ENCODE measurements at places on chromosomes 6 and 20.

DNA sequence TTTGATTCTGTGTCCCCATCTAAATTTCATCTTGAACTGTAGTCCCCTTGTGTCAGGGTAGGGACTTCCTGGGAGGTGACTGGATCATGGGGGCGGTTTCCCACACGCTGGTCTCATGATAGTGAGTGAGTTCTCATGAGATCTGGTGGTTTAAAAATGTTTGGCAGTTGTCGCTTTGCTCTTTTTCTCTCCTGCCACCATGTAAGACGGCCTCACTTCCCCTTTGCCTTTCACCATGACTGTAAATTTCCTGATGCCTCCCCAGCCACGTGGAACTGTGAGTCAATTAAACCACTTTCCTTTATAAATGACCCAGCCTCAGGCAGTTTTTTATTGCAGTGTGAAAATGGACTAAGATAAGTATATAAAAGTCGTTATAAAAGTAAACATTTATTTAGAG, 80.5 kb upstream of the SGK1 start:
- DNase-seq = no peak

DNA sequence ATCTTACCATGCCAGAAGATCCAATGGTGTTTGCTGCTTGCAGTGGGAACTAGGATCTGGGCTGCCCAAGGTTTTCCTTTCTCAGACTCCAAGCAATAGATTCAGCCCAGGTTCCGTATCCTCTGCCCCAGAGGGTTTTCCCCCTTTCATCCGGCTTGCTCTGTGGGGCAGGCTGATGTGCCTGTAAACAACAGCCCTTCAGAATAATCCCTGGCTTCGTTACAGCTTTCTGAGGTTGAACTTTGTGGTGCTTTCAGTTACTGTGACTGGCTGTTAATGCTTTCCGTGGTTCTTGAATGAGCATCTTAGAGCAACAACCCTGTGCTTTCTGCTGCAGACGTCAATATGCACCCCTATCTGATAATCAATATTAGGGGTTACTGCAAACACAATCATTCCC, 400.4 kb downstream of the BTBD3 start:
- no peak for DNase-seq

DNA sequence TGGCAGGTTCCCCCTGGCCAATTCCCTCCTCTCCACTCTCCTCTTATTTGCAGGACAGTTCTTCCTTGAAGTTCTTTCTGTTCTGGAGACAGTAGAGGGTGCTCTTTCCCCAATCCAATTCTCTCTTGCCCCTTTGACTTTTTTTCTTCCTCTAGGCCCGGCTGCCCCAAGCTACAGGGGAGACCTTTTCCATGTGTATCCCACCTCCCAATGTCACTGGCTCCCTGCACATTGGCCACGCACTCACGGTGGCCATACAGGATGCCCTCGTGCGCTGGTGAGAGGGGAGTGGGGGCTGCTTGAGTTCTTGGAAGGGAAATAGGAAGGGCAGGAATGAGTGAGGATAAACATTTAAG, 1.5 kb downstream of the VARS2 start:
- DNase-seq = peak; percentile 82

- DNase-seq = no peak
Measured at GRCh38 chr20:63377256-63377941, 16.2 kb upstream of the CHRNA4 start.

- DNase-seq = no peak
Measured at GRCh38 chr20:39553120-39553519, 591.0 kb downstream of the DHX35 start.

DNA sequence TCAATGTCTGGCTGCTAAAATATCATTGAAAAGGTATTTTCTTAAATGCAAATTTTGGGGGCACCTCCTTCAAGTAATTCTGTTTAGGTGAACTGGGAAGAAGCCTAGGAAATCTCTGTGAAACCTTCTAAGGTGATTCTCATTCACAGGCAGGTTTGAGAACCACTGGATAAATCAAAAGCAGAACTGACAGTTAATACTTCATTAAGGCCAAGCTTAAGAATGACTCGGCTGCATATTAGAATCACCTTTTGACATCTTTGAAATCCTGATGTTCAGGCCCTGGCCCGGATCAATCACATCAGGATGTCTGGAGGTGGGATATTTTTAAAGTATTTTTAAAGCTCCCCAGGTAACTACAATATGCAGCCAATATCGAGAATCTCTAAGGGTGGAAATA, 50.6 kb downstream of the FKBP1C start:
- DNase-seq = no peak

DNA sequence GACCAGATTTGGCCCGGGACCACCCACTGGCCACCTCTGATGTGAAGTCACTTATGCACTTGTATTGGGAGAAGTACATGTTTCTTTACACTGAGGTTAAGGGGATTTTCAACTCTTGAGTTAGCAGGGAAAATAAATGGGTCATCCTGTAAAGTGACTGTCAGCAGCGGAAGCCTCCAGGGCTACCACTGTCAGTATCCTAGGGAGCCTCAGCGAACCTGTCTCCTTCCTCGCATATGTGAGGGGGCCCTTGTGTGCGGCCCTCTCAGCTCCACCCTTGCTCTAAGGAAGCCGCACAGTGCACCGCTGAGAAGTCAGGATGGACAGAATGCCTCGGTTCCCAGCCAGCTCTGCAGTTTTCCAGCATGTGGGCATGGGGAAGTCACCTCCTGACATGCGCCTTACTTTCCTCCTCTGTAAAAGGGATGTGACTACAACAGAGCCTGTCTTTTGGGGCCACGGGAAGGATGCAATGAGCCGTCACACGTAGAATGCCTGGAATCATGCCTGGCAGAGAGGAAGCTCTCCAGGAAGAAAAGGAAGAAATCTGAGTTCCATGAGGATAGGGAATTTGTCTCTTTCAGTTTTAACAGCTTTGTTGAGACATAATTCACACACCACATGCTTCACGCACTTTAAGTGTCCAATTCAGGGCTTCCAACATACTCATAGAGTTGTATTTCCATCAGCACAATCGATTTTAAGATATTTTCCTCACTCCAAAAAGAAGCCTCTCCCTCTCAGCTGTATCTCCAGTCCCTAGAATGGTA, 115.4 kb downstream of the SYCP2 start:
- DNase-seq = no peak

DNA sequence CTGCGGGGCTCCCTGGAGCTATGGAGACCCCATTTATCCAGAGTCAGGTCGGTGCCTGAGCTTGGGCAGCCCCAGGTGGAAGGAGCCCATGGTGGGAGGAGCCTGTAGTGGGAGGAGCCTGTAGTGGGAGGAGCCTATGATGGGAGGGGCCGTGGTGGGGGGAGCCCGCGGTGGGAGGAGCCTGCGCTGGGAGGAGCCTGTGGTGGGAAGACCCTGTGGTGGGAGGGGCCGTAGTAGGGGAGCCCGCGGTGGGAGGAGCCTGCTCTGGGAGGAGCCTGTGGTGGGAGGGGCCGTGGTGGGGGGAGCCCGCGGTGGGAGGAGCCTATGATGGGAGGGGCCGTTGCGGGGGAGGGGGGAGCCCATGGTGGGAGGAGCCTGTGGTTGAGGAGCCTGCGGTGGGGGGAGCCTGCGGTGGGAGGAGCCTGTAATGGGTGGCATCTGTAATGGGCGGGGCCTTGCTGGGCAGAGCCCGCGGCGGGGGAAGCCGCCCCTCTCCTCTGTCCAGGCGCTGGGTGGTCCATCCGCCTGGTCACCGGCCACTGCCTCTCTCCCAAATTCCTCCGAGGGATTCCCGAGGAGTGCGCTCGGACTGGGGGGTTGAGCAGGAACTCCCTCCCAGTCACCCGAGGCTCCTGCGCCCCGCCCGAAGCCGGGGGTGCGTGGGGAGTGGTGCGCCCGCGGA, 567 bp upstream of the FNDC11 start:
- DNase-seq = peak; percentile 97

- peak; percentile 18 for DNase-seq
Measured at GRCh38 chr6:56091159-56091869, 156.1 kb downstream of the COL21A1 start.

DNA sequence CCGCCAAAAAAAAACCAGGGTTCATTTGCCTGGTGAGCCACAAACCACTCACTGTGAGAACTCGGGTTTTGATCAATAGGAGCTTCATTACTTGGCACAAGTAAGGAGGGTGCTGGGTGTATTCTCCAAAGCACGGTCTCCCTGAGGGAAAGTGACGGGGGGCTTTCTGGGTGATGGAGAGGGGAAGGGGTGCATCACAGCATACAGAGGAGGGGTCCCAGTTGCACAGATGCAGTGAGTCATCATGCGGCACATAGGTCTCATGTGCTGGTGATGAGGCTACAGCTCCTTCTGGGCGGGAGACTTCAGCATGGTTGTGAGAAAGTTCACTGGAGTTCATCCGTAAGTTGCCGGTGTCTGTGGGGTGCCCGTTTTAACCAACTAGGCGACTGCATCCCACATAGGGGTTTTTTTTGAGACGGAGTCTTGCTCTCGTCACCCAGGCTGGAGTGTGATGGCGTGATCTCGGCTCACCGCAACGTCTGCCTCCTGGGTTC, 36.2 kb downstream of the SUN5 start:
- no peak for DNase-seq

DNA sequence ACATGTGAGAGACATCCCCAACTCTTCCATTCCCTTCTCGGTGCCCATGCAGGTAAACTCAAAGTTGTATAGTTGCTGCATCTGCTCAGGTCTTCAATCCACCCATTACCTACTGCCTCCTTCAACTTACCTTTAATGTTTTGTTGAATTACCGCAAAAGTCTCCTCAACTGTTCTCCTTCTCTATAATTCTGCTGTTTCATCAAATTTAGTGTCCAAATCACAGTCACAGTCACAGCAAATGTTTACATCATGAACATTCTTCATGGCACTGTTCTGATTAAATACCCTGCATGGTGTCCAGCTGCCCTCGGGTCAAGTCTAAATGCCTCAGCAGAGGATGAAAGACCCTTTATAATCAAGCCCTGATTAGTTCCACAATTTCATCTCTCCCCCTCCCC, 130.1 kb downstream of the IPCEF1 start:
- no peak for DNase-seq

DNA sequence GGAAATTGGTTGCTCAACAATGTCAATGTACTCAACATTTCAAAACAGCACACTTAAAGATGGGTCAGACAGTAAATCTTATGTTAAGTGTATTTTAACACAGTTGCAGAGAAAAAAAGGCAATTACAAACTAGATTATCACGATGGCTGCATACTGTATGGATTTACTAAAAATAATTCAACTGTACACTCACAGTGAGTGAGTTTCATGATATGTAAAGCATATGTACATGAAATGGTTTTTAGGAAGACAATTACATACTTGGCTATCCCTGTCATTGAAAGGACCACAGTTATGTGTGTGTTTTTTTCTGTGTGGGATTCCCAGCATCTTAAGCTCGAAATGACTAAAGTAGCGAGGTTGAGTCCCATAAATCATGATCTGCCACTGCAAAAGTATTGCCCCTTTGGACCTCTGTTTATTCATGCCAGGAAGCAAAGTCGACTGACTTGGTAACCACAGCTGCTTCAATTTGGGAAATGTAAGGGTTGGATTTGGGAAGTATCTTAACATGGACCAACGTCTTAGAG, 5.5 kb upstream of the SALL4 start:
- no peak for DNase-seq

DNA sequence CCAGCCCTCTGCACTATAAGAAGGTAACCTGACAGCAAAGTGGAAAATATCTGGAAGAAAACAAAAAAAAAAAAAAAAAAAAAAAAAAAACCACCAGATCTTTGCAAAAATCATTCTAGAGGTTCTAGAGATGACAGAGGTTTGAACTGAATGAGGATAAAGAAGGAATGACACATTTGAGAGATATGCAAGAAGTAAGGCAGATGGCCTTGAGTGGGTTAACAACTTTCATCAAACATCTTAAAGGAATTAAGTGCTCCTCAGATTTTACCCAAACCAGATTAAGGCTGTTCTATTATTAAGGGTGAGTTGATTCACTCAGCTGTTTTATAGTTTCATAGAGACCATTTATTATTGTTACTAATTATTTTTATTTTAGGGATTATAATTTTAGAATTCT, 62.0 kb downstream of the RSPO3 start:
- DNase-seq = no peak

DNA sequence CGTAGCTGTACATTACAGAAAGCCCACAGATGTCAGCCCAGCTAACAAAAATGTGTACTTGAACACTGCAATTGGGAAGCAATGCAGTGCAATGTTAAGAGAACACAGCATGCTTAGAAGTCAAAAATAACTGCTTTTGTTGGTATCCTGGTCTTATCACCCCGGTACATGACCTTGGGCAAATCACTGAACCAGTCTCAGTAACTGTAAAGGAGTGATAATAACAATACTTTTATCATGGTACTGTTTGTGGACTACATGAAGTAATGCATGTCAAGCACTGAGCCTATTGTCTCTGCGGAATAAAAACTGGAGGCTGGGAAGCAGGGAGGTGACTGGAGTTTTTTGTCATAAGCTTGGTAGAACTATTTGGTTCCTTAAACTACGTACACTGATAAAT, 44.7 kb upstream of the SPDEF start:
- no peak for DNase-seq

- no peak for DNase-seq
Measured at GRCh38 chr6:35086282-35086632, 54.9 kb downstream of the TCP11 start.

- DNase-seq = no peak
Measured at GRCh38 chr6:60671369-60671768, 1614.7 kb downstream of the KHDRBS2 start.

- no peak for DNase-seq
Measured at GRCh38 chr6:10460096-10460495, 45.2 kb upstream of the TFAP2A start.

DNA sequence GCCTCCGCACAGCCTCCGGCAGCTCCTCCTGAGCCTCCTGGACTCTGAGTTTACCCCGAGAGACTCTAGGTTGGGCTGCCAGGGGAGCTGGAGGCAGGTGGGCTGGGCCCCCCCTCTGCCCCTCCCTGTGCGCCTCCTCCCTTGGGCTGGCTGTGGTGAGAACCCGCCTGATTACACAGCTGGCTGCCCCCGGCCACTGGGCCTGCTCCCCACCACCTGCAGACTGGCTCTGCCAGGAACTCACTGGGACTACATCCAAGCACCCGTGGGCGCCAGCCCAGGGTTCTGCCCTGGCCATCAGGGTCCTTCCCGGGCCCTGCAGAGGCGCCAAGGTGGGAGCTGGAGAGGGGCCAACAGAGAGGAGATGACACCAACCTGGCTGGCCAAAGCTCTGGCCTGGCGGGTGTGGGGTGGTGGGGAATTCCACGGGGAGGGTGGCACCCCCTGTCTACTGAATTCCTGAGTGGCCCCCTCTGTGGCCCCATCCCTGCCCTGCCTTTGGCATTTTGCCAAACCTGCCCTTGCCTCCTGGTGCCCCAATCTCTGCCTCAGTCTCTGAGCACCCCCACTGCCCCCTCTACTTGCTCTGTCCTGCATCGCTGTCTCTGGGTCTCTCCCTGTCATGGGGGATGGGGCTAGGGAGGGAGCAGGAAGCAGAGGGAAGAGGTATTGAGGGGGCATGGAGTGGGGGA, 21.9 kb upstream of the CDH22 start:
- no peak for DNase-seq

- DNase-seq = peak; percentile 79
Measured at GRCh38 chr20:62409931-62410745, 3.1 kb upstream of the CABLES2 start.

Measured in T47D (cell line).